CD4-positive, alpha-beta T cell treated with Interleukin-21 for 1 hour (primary cell): ENCODE measurements at places on chromosomes 4 and X.

GRCh38 chr4:129046055-129046959 lies 47.0 kb downstream of the SCLT1 start:
- DNase-seq: no peak

DNA sequence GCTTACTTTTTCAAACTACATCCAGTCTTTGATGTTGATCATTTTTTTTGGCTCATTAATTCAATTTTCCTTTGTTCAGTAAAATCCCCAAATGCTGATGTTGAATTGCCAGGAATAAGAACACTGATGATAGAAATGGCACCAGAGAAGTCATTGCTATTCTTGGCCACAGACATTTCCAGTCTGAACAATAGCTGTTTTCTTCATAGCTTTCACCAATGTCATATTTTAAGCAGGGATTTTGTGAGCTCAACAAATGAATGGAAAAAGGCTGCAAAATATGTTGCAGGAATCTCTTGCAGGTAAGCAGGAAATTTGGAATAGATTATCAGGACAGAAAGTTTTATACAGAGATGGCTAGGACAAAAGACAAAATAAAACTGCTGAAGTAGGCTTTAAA lies 40.5 kb upstream of the GLRB start:
- DNase-seq: no peak

GRCh38 chrX:84475596-84475995 lies 26.7 kb downstream of the HDX start:
- no peak for DNase-seq

- DNase-seq: no peak
Observed at GRCh38 chr4:12928751-12929150, 555.4 kb downstream of the RAB28 start.

- DNase-seq: no peak
Observed at GRCh38 chr4:81714291-81714690, 242.6 kb upstream of the RASGEF1B start.

- DNase-seq: no peak
Observed at GRCh38 chrX:67714004-67714403, 170.2 kb downstream of the AR start.

DNA sequence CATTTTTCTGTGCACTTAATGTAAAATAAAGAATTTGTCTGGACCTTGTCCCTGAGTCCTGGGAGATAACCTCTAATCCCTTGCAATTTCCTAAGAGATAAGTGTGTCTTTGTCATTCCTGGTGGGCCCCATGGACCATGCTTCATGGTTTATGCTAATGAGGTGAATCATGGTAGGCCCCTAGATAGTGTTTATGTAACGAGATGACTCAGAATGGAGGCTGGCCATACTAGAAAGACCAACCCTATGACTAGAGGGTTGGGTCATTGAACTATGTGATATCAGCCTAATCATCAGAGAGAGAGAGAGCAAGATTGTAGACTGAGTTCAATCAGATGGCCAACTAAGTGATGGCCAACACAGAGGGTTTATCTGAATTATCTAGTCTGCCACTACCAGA lies 64.2 kb upstream of the NHSL2 start:
- no peak for DNase-seq
